ENCODE measurements at places on chromosomes 2 and 18. TPM values are rescaled to one million over a fixed set of nuclear protein-coding genes. Genes with fewer than 3 reads are reported as not detected.

The NOSTRIN gene
- total RNA-seq: 2.2 TPM

The PLEK gene
- not detected for total RNA-seq

The GCG gene
- total RNA-seq: not detected

The MGAT4A gene
- 1.3 TPM for total RNA-seq

Data from A549 treated with DMSO at 1 μM for 4 hours (cell line).